Stimulated activated CD8-positive, alpha-beta memory T cell treated with anti-CD3 and anti-CD28 coated beads, Interleukin-7, amount 100 ng/mL, for 1 hour (primary cell): ENCODE measurements at places on chromosomes 4 and X.

- DNase-seq = no peak
Observed at GRCh38 chr4:2638730-2639129, 102.3 kb downstream of the FAM193A start.

DNA sequence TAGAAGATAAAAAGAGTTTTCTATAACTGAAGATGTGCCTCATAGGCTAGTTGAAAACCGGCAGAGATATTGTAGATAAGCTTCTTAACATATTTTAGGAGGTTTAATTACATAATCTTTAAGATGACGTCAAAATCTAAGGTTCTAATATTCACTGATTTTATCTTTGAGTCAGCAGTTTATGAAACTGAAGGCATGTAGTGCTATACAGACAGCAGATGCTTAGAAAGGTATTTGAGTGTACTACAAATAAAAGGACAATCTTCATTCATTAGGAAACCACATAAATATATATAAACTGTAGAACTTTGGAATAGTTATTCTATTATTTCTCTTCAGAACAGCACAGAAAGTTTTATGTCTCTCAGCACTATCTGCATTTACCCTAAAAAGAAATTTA, 504.8 kb downstream of the IL15 start:
- no peak for DNase-seq

- DNase-seq = no peak
Observed at GRCh38 chr4:138958519-138958918, 57.1 kb upstream of the NOCT start.

GRCh38 chr4:33724685-33725084, 2519.6 kb downstream of the ARAP2 start:
- no peak for DNase-seq

DNA sequence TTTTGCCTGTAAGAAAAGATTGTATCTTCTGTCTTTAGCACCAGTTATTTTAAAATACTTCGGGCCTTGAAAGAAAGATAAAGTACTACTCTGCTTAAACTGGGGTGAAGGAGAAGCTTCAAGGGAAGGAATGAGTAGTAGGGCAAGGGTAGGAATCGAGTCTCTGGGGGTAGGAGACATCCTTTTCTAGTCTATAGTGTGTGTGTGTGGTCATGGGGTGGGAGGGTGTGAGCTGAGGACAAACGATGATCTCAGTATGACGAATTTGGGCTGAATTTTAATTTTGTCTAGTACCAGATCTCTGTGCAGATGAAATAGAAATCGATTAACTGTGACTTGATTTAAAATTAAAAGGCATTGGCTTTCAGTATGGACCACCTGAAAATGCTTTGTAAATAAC, 3.3 kb upstream of the MYOZ2 start:
- no peak for DNase-seq

- DNase-seq = no peak
Observed at GRCh38 chrX:56798866-56799758, 70.1 kb downstream of the NBDY start.

DNA sequence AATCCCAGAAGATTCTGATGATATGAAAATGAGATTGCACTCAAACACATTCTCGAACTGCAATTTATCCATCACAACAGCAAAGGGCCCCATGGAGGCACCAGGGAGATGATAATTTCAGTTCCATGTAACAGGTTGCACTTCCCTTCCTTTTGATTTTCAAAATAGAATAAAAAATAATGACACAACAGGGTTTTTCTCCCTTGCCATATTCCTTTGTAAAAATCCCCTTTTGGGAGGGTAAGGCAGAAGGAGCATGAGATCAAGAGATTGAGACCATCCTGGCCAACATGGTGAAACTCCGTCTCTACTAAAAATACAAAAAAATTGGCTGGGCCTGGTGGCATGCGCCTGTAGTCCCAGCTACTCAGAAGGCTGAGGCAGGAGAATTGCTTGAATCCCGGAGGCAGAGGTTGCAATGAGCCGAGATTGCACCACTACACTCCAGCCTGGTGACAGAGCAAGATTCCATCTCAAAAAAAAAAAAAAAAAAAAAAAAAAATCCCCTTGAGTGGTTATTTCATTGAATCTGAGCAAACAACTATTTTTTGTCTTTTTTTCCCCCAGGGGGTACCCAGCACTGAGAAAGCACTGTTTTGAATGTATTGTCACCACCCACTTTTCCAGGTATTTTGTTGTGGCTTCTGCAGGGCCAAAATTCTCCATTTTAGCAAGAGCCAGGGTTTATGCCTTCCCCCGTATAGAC, 26.7 kb downstream of the TBC1D9 start:
- no peak for DNase-seq

DNA sequence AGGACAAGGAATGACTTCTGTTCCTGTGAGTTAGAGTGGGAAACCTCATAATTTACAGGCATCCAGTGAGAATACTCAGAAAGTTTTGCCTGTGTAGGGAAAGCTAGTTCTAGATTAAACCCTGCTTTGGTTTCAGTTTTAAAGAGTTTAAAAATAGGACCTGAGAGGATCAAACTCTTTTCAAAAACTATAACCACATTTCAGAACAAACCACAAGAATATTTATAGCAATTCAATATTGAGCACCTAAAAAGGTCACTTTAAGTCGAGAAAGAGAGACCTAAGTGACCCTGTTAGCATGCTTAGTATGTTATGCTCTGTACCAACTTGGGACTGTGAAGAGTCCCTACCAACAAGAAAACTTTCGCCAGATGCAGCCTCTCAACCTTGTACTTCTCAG, 17.4 kb upstream of the PWWP3B start:
- no peak for DNase-seq

DNA sequence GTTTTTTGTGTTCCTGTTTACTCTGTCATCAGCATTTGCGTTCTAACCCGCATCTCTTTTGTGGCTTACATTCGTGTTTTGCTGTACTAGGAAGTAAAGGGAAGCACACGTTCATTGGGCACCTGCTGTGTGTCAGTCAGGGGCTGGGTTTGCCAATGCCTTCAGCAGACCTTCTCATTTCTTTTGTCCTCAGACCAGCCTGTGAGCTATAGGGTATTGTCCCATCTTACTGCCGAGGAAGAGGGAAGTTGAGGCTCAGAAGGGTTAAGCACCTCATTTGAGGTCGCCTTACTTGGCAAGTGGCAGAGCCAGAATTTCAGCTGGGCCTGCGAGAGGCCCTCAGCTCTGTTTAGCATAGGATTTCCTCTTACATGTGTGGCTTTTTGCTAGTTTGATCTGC, 8.7 kb downstream of the TBC1D14 start:
- no peak for DNase-seq

- DNase-seq = no peak
Observed at GRCh38 chr4:108535757-108536156, 84.6 kb upstream of the RPL34 start.

DNA sequence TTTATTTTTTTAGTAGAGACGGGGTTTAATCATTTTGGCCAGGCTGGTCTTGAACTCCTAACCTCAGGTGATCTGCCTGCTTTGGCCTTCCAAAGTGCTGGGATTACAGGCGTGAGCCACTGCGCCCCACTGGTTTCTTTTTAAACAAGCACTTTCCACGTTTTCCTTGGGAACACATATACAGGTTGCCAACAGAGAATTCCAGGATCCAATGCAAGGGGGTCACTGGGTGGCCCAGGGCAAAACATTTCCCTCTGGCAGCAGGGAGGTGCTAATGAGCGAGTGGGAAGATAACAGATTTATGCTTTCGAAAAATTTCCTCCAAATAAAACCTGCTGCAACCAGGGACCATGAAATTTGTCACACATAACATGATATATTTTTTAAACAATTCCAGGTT, 41.1 kb downstream of the ADRA2C start:
- DNase-seq = no peak

GRCh38 chr4:149056615-149057014, 614.4 kb upstream of the NR3C2 start:
- no peak for DNase-seq

- DNase-seq = no peak
Observed at GRCh38 chr4:176048631-176049030, 17.0 kb upstream of the WDR17 start.

- no peak for DNase-seq
Observed at GRCh38 chrX:154918060-154918483, 31.9 kb downstream of the F8A1 start.
